ENCODE measurements at places on chromosomes 6 and 20.

GRCh38 chr6:47853766-47854165, 71.9 kb downstream of the OPN5 start:
- H3K4me1 ChIP-seq = no peaks in the 10 kb centered on the region
- H3K36me3 ChIP-seq = no peaks in the 10 kb centered on the region
- no peak for DNase-seq
- no peak overlapping the region for H3K27ac ChIP-seq
- no peaks in the 10 kb centered on the region for H3K27me3 ChIP-seq

DNA sequence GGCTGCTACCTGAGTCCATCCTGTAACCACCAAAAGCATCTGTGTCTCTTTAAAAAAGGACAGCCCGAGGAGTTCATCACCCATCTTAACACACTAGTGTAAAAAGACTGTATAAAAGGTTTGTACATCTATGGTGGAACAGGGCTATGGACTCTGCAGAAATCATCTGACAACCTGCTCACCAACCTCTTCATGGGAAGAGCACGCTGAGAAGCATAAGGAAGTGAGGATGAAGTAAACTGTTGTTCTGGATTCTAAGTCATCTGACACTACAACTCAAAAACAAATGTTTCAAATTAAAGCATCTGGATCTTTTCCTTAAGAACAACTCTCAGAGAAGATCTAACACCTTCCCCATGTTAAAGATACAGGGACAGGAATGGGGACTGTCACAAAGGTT, 5.4 kb downstream of the IFNGR1 start:
- DNase-seq = no peak
- no peaks in the 10 kb centered on the region for H3K36me3 ChIP-seq
- peaks cover 56% of the 10 kb centered on the region for H3K4me1 ChIP-seq
- no peaks in the 10 kb centered on the region for H3K27me3 ChIP-seq
- peak overlapping the region; percentile 93 for H3K4me3 ChIP-seq

- no peak for DNase-seq
- no peak overlapping the region for H3K4me3 ChIP-seq
- H3K27ac ChIP-seq = no peak overlapping the region
- no peaks in the 10 kb centered on the region for H3K4me1 ChIP-seq
- H3K27me3 ChIP-seq = no peaks in the 10 kb centered on the region
Observed at GRCh38 chr6:168368936-168369335, 49.4 kb upstream of the DACT2 start.

- no peaks in the 10 kb centered on the region for H3K4me1 ChIP-seq
- H3K36me3 ChIP-seq = no peaks in the 10 kb centered on the region
- no peaks in the 10 kb centered on the region for H3K27me3 ChIP-seq
- DNase-seq = no peak
- no peak overlapping the region for H3K4me3 ChIP-seq
Observed at GRCh38 chr6:18632670-18633410, 245.7 kb downstream of the RNF144B start.

GRCh38 chr6:144639654-144640053, 354.5 kb downstream of the UTRN start:
- H3K27ac ChIP-seq = no peak overlapping the region
- H3K4me3 ChIP-seq = no peak overlapping the region
- H3K36me3 ChIP-seq = no peaks in the 10 kb centered on the region
- H3K27me3 ChIP-seq = no peaks in the 10 kb centered on the region
- no peak for DNase-seq

DNA sequence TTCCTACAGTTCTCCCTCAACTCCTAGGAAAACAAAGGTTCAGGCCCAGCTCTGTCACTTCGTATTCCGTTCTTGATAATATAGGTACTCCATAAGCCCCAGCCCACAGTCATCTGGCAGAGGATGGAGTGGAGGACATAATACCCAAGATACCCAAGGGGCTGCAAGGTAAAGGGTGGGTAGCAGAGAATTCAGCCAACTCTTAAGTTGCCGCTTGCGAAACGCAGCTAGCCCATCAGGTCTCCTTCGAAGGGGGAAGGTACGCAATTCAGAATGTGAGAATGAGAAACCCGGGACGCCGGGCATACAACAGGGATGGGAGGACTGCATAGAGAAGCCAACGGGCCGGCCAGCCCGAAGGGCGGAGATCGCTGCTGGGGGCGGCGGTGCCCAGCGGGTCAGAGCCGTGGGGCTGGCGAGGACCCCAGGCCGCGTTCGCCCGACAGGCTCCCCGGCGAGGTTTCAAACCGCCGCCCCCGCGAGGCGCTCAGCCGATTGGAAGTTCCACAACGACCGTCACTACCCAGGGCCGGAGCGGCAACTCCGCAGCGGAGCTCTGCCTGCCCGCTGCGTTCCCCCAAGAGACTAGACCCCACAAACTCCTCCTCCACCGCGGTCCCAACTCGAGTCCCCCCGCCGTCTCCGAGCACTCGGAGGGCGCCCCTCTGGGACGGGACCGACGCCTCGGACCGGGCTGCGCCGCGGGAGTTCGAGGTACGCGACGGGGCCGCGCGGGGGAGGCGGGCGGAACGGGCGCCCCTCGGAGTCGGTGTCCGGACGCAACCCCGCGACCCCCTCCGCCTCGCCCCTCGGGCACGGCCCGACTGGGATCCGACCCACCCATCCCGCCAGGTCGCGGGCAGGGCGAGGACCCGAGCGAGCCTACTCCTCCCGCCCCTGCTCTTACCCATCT, 911 bp downstream of the CDK19 start:
- H3K36me3 ChIP-seq = no peaks in the 10 kb centered on the region
- H3K27ac ChIP-seq = peak overlapping the region; percentile 93
- DNase-seq = no peak
- no peaks in the 10 kb centered on the region for H3K27me3 ChIP-seq

- no peak for DNase-seq
- H3K4me1 ChIP-seq = peaks cover 24% of the 10 kb centered on the region
- no peaks in the 10 kb centered on the region for H3K36me3 ChIP-seq
- no peaks in the 10 kb centered on the region for H3K27me3 ChIP-seq
- H3K27ac ChIP-seq = no peak overlapping the region
Observed at GRCh38 chr6:138981416-138981815, 6.6 kb downstream of the REPS1 start.

Measured in ascending aorta (tissue), 2 donors.